ENCODE measurements at places on chromosomes 5 and 9. TPM values are rescaled to one million over a fixed set of nuclear protein-coding genes. Genes with fewer than 3 reads are reported as not detected.

DNA sequence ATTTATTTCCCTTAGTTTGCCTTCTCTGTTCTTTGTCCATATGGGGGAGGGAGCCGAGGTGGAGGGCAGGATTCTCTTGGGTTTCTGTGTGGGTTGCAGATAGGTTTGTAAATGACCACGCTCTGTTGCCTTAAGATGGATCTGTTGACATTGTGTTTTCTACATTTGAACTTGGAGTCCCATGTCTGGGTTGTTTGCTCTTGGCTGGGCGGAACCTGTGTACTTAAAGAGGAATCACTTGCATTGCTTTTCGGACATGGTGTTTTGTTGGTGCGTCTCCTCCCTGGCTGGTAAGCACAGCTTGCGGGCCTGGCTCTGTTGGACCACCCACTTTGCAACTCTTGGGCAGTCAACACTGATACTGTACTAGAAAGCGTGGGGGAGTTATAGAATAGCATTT lies 45.9 kb downstream of the EHMT1 start:
- no peak for DNase-seq

Gene MSX2
- total RNA-seq: not detected

DNA sequence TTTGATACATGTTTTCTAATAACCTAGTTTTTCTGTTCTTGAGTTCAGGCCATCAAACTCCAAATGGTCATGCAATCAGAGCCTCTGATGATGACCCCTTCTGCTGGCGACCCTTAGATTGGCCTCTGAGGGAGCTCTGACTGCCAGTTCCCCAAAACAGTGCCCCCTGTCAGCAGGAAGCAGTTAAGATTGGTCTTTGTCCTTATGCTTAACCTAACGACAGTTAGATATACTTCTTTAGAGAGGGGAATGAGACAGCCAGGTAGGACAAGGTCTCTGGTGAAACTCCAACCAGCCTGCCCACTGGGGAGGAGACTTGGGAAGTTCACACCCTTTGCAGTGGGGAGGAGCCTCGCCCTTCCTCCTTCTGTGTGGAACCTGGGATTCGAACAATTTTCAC lies 390.4 kb upstream of the KIF2A start:
- no peak for DNase-seq

GRCh38 chr5:81972492-81972783 lies 615 bp downstream of the ATG10 start:
- no peak for DNase-seq

GRCh38 chr5:142725231-142726187 lies 39.6 kb upstream of the FGF1 start:
- no peak for DNase-seq

Gene LCP2
- total RNA-seq: 232 TPM

Gene MPDZ
- total RNA-seq: not detected

DNA sequence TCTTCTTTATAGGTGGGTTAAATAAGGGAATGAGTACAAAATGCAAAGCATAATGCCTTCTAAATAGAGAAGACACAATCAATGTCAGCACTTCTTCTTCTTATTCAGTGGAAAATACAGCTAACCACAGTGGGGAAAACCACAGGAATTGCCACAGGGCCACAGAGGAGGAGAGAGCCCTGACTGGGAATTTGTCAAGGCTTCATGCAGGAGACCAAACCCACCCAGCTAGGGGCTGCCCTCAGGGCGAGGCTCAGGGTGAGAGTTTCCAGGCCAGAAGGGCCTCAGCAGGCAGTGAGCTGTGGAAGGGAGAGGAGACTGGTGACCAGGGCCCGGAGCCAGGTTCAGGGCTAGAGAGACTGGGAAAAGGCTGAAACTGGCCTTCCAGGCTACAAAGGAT lies 279.1 kb downstream of the MSX2 start:
- DNase-seq: no peak

DNA sequence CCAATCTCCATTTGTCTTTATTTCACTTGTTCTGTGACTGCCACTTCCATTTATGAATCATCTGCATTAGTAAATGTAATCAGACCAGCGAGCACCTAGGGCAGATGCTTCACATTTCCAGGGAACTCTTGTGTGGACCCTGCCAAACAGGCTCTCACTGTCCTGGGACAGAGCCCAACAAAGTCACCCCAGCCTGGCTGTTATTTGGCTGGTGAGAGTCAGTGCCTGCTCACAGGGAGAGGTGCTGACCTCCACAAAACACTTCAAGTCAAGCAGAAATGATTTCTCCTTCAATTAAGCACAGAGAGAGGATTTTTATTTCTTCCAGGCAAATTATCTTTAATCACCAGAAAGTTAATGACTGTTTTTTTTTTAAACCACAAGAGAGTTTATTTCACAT lies 568.0 kb downstream of the MTRR start:
- DNase-seq: no peak

- DNase-seq: peak; percentile 45
These were observed 6.3 kb downstream of the IFNA21 start for GRCh38 chr9:21160178-21160577.

DNA sequence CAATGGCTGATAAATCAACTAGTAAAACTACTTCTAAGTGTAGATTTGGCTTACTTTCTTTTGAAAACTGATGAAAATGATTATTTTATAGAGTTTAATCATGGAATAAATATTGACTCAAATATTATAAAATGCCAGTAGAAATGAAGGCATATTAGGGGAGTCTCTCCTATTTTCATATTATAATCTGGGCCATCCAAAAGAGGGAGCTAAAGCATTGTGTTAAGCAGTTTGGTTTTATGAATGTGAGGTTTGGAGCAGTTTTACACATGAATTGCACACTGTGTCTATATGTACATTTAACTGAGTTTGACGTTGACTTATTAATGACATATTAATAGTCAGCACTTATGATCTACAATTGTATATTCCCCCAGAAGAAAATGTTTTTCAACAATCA lies 17.4 kb downstream of the CDH9 start:
- DNase-seq: no peak

DNA sequence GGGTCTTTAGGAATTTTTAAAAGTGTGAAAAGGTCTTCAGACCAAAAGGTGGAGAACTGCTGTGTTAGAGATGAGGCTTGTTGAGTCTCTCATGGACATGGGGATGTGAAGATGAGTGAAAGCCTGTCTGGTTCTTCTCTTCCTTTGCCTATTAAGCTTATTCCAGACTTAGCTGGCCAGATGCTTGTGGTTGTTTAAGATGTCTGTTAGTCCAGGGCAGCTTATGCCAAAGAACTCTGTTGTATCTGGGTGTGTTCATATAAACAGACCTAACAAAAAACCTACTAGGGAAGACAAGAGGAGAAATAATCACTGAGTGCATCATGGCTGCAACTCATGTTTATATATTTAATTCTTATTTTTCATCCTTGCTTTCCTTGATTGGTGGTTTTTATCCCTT lies 57.5 kb upstream of the NCS1 start:
- DNase-seq: no peak

- no peak for DNase-seq
These were observed 30.8 kb downstream of the ANKRD33B start for GRCh38 chr5:10594591-10595210.

- peak; percentile 69 for DNase-seq
These were observed 16.6 kb upstream of the HEMGN start for GRCh38 chr9:97954550-97954989.

Gene TMEM174
- total RNA-seq: not detected

Gene SELENOP
- not detected for total RNA-seq

Gene PARP8
- total RNA-seq: 38.8 TPM

GRCh38 chr9:6819529-6819928 lies 61.8 kb downstream of the KDM4C start:
- DNase-seq: no peak

- DNase-seq: no peak
These were observed 299.3 kb downstream of the RASEF start for GRCh38 chr9:82763656-82764055.

GRCh38 chr5:163362840-163363371 lies 74.5 kb upstream of the CCNG1 start:
- no peak for DNase-seq

Gene PAX5
- total RNA-seq: 0.21 TPM

Gene DRD1
- total RNA-seq: not detected

DNA sequence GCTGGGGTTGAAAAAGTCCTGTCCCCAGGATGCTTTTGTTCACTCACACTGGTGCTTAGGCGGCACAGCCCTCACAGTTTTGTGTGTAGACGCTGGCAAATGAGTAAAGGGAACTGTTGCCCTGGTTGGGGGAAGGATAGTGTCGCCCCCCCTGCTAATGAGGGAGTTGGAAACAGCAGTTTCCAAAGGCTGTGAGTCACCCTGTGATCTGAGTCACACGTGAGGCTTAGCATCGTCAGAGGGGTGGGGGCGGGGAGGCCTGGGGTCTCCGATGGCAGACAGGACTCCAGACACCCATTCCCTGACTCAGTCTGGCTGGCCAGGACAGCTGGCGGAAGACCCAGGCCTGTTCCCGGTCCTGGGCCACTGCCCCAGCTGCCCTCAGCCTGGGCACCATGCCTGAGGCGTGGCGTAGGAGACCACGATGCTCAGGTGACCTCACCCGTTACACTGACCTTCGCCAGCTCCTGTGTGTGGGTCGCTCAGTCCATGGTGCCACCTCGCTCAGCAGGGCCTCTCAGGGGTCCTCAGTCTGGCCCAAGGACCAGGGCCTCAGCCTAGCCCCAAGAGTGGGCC lies 2.9 kb downstream of the DNAJB5 start:
- peak; percentile 84 for DNase-seq

- no peak for DNase-seq
These were observed 112.3 kb downstream of the FAM170A start for GRCh38 chr5:119741691-119742090.
